ENCODE measurements at places on chromosomes 7 and 10.

GRCh38 chr10:73920089-73920488, 9.2 kb downstream of the PLAU start:
- peak; percentile 42 for DNase-seq

DNA sequence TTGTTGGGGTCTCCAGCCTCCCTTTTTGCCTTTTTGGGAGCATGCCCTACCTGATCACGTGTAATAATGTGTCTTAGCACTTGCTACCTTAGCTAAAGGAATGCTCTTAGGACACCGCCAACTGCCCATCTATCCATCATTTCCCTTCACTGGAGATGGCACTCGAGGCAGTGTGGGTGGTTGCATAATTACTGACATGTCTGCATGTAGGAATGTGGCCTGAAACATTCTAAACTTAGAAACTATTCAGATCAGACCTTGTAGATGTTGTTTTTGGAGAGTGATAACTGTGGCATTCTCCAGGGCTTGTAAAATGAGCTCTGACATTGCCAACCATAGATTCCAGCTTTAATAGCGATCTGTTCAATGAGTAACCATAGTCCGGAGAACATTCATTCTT, 365.8 kb downstream of the BBS9 start:
- no peak for DNase-seq

DNA sequence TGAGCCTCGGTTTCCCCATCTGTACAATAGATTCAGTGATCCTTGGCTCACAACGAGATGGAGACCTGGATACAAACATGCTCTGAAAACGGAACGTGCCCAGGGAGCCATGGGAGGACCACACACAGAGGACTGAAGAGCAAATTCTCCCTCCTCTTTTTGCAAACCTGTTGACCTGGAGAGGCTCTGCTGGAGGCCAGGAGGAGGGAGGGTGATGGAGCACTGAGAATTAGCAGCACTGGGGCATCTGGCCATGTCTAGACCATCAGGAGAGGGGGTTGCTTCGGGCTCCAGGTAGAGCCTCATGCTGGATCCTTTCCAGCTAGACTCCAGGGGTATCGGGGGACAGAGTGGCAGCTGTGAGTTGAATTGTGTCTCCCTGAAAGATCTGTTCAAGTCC, 97.4 kb upstream of the GPR26 start:
- DNase-seq, result no peak

- no peak for DNase-seq
Measured at GRCh38 chr10:69337296-69338132, 59.2 kb downstream of the HK1 start.

GRCh38 chr10:11535346-11535959, 76.0 kb downstream of the USP6NL start:
- DNase-seq, result peak; percentile 50

GRCh38 chr10:80908611-80909010, 370.9 kb downstream of the SH2D4B start:
- no peak for DNase-seq

DNA sequence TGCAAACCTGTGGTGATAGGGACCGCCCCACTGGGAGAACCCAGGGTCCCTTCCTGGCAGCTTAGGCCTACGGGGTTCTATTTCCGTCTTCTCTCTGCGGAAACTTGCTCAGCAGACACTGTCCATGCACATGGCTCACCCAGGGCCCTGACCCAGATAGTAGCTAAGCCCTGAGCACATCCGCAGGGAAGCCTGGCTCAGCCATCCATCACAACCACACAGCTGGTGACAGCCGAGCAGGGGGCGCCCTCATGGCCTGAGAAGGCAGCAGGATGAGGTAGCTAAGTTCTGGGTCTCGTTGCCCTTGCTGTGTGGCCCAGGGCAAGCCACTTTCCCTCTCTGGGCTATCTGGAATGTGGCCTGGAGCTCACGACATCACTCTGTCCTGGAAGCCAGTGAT, 23.3 kb downstream of the NPTX2 start:
- DNase-seq, result no peak

- DNase-seq, result no peak
Measured at GRCh38 chr10:111822661-111823060, 360.9 kb downstream of the GPAM start.

DNA sequence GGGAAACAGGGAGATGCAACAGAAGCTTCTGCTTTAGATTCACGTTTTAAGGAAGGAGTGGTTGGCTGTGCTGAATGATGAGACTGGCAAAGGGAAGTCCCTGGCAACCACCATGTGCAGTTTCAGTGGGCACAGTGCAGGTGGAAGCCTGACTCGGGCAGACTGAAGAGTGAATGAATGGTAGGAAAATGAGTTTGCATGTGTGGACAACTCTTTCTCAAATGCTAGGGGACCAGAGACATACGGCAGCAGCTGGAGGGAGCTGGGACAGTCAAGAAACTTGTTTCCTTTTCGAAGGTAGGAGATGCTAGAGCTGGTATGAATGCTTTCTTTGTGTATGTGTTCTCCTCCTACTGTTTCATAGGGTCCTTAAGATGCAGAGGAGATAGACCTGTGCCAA, 29.0 kb downstream of the PODXL start:
- DNase-seq, result no peak

GRCh38 chr7:36472141-36472729, 82.6 kb downstream of the ANLN start:
- DNase-seq, result no peak

DNA sequence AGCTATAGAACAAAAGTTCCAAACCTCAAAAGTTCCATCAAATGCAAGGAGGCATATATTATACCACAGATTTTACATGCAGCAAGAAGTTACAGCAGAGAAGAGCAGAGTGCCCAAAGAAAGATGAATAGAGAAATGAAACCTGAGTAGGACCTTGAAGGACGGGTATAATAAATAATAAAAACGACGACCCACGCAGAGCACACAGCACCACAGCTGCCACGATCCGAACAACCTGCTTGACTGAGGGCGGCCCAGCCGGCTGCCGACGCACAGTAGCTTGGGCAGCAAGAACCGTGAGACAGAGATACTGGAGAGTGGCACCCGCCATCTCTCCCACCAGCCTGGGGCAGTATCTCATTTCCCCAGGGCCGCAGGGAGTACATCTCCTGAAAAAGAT, 79.0 kb downstream of the HIPK2 start:
- no peak for DNase-seq

DNA sequence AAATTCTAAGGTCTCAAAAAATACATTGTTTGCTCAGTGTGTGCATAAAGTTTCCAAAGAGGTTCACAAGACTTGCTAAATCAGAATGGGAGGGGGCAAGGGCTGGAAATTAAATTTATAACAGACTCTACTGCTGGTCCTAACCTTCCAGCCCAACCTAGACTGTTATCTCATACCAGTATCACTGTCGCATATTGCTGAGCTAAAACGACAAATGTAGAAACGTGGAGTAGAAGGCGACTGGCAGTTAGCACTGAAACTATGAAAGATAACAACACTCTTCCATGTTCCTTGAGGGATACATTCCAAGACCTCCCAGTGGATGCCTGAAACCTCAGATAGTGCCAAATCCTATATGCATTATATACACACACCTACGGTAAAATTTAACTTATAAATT, 514.3 kb downstream of the KCNMA1 start:
- DNase-seq, result no peak

- DNase-seq, result no peak
Measured at GRCh38 chr10:122113161-122113944, 124.4 kb downstream of the TACC2 start.

DNA sequence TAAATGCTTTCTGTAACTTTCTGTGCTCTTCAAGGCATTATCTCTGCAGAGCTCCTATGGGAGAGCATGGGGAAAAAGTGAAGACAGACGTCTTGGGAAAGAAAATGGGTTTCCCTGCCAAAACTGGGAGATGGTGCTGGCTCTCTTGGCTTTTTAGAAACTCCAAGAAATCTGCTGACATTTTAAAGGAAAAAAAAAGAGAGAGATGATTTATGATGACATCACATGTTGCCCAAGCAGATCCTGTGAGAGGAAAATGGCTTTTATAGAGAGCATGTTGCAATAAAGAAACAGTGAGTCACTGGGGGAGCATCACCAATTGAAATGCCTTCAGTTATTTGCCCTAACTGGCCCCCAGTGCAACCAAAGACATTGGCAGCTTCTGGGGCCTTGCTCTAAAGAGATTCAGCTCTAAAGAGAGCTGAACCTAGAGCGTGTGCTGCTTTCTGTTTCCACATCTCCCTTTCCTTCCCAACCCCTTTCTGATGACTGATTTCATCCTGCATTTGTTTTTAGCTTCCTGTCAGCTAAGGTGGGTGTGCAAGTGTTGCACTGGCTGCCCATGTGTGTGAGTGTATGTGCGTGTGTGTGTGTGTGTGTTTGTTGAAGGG, 37.7 kb downstream of the LRMDA start:
- no peak for DNase-seq
